ENCODE measurements at places on chromosomes 5 and 9.

DNA sequence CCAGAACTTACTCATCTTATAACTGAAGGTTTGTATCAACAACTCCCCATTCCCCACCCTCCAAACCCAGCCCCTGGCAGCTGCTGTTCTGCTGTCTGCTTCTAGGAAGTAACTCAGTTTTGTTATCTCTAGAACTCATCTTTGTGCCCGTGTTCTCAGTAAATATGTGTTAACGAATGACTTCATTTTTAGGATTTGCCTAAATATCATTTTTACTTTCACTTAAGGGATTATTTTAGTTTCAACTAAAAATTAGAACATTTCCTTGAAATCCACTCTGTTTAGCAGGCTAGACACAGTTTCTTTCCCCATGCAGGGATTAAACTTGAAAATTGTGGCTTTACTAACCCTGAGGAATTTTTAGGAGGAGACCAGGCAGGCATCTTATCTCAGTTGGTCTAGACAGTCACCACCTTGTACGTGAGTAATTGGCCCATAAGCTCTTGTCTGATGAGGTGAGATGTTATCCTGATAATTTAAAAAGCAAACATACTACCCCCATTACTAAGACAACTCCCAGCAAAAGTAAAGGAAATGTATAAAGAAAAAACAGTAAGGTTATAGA, 68.2 kb upstream of the TNFAIP8 start:
- DNase-seq: no peak

DNA sequence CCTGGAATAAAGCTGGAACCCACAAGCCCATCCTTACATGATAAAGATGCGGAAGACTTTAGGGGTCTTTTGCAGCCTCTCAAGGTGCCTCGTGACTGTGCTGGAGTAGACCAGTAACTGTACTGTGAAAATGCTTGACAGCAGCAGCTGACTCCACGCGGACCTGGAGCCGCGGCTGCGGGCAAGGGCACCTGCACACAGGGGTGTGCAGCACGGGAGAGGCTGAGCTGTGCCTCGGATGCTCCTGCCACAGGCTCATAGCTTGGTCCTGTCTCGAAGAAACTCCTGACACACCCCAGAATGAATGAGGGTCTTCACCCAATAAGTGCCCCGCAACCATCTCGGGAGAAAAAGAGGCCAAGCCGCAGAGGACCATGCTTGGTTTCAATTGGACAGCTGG, 40.3 kb upstream of the CEP72 start:
- DNase-seq: no peak

GRCh38 chr9:15144622-15145061, 162.4 kb downstream of the TTC39B start:
- DNase-seq: no peak

- DNase-seq: no peak
Measured at GRCh38 chr5:124745928-124746915, at the start of gene ZNF608. TSS of gene ZNF608 (minus strand) at chr5:124746639. CDS start at chr5:124744989, 1,650 bp downstream.

- no peak for DNase-seq
Measured at GRCh38 chr5:81522571-81522970, 128.6 kb upstream of the ACOT12 start.

DNA sequence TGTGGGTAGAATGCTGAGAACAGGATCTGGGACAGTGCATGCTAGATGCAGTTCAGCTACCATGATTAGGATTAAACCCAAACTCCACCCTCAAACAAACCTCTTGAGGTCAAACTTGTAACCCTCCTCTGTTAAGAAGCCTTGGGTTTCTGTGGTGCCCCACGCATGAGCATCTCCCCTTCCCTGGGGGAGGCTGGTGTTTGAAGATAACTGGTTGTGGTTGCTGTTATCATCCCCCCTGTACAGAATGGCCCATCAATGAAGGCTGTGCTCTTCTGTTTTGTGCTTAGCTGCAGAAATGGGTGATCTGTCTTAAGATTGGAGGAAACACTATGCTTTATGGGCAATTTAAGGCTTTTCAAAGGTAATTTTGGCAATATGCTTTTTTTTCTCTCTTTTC, 4.4 kb upstream of the DAB2IP start:
- DNase-seq: no peak

DNA sequence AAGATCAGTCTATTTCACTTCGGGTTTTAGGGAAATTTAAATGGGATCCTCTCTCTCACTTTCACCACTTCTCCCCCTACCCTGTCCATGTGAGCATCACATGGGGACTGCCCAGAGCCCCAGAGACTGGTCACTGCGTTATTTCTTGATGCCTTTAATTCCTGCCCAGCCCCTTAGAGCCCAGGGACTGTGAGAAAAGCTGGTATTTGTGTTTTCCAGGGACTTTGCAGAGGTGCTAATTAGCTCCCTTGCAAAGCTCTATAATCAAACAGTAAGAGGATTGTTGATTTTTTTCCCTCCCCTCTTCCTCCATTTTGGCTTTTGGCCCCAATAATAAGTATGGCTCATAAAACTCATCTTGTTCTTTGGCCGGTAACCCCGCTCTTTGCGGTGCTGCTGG, 35.6 kb downstream of the NTRK2 start:
- DNase-seq: no peak

GRCh38 chr5:129367883-129368282, 92.2 kb upstream of the ADAMTS19 start:
- no peak for DNase-seq

- no peak for DNase-seq
Measured at GRCh38 chr9:124741662-124742061, 29.4 kb downstream of the NR6A1 start.

DNA sequence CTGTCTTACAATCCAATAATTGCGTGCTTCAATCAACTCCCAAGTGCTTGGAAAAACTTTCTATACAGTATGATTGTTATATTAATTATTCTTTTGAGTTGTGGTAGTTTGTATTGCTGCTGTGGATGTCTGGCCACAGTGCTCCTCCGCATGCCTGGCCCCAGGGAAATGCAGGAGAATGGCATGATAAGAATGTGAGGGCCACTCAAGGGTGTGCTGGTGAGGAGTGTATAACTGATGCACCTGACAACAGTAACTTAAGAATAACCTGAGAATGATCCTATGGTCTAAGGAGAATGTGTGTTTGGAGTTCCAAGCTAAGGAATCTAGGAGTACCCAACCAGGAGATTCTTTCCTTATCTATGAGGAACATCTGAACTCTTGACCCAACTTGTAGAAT, 152.9 kb upstream of the APC start:
- no peak for DNase-seq

- no peak for DNase-seq
Measured at GRCh38 chr9:115042781-115043509, 75.0 kb downstream of the TNC start.

DNA sequence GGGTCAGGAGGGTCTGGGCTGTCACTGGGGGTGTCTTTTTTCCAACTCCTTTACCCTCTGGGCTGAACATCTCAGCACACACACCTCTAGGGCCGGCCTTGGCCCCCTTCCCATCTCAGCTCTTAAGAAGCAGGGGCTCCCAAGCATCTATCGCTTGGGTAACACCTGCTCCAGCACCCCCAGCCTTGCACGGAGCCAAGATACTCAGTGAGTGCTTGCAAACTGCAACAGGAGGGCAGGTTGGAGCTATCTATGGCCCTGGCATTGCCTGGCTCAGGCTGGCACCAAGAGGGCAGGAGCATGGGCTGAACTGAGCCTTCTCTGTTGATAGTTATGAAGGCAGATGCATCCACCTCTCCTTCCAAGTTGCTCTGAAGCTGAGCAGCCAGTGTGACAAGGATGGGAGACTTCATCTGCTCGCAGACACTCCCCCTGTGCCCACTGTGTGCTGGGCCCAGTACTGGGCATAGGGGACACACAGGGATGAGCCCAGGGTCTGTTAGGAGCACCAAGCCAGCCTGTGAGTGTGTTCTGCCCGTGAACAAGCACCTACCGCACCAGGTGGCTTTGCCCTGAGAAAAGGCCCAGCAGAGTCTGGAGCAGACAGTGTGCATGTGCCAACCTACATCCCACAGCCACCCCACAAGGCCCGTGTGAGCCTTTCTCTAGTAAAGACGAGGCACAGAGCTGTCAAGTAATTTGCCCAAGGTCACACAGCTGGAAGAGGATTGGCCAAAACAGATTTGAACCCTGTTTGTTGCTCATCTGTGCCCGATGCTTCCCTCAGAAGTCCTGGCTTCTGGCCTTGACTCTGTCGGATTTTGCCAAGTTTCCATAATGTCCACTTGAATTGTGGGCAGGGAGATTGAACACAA, 58.2 kb downstream of the PHF2 start:
- DNase-seq: no peak

DNA sequence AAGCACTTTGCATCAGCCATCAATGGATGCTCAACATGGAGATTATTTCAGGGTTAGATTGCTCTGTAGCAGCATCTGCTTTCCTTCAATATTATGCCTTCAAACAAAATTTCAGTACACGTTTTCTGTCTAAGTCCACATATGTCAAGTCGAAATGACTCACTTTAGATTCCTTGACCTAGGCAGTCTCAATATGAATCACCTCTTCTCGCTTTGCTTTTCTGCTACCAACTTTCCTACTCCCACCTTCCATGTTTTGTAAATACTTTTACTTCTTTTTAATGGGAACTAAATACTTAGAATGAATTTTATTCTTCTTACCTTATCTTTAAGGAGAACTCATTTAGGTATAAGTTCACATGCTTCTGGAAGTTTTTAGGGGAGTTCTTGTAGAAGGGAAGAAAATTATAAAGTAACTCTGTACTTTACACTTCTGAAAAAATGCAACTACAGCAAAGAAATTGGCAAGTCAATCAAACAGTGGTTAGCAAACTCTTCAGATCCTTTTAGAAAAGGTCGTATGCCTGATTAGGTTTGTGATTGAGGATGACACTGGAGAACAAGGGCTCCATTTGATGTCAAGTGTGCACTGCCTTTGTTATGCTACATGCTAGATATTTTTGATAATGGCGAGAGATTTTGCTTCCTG, 478.5 kb upstream of the SMARCA2 start:
- DNase-seq: no peak

GRCh38 chr5:135253601-135254178, 145.3 kb downstream of the MACROH2A1 start:
- DNase-seq: no peak

GRCh38 chr9:136013116-136013515, 51.9 kb upstream of the UBAC1 start:
- DNase-seq: no peak

DNA sequence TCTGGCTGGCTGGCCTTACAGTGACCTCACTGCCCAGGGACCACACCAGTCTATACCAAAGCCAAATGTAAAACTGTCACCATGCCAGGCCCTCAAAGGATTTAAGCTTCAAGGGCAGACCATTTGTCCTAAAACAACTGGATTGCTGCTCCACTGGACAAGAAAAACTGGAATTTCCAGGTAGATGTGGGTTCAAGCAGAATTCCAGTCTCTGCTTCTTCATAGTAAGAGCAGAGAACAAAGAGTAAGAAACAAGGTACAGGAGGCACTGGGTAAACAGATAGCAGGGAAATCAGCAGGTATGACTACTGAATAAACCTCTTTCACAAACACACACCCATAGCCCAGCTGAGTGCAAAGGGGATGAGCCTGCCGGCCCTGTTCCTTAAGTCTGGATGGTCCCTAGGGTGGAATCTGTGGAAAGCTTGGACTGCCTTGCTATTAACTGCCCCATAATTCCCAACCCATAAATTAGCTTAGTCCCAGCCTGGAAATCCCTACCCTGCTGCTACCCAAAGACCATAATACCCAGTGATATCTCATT, 5.5 kb downstream of the B4GALT1 start:
- no peak for DNase-seq

GRCh38 chr9:121574774-121575519, 75.3 kb upstream of the GGTA1 start:
- no peak for DNase-seq

GRCh38 chr9:16484744-16485143, 385.7 kb downstream of the BNC2 start:
- DNase-seq: no peak

GRCh38 chr5:102229685-102230084, 66.4 kb downstream of the SLCO4C1 start:
- DNase-seq: no peak
